ENCODE measurements at places on chromosomes 1 and 21.

GRCh38 chr21:46622226-46622625 is 13.2 kb upstream of the PRMT2 start:
- DNase-seq: no peak

DNA sequence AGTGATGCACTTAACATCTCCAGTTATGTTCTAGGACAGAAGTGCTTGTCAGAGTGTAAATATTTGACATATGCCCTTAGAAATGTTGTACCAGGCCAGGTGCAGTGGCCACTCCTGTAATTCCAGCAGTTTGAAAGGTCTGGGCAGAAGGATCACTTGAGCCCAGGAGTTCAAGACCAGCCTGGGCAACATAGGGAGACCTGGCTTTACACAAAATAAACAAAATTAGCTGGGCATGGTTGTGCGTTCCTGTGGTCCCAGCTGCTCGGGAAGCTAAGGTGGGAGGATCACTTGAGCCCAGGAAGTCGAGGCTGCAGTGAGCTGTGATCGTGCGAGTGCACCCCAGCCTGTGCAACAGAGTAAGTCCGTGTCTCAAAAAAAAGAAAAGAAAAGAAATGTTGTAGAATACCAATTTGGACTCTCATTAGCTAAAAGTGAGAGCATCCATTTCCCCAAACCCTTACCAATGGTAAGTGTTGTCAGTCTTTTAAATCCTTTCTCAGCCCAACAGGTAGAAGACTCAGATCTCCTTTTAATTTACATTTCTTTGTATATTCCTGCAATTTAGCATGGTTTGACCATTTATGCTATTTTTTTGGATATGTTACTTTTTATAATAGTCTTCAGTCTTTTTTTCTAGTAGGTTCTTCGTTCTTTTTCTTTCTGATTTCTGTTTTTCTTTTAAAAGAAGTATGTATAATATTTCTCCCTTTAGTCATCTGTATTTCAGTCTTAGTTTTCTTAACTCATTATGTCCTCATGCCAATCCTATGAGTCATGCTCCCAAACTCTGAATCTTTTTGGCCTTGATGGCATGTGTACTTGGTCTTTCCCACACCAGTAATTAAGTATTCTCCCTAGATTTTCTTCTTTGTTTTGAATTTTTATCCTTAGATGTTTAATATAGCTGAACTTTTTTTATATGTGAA is 74.4 kb downstream of the CAMTA1 start:
- DNase-seq: peak; percentile 88

DNA sequence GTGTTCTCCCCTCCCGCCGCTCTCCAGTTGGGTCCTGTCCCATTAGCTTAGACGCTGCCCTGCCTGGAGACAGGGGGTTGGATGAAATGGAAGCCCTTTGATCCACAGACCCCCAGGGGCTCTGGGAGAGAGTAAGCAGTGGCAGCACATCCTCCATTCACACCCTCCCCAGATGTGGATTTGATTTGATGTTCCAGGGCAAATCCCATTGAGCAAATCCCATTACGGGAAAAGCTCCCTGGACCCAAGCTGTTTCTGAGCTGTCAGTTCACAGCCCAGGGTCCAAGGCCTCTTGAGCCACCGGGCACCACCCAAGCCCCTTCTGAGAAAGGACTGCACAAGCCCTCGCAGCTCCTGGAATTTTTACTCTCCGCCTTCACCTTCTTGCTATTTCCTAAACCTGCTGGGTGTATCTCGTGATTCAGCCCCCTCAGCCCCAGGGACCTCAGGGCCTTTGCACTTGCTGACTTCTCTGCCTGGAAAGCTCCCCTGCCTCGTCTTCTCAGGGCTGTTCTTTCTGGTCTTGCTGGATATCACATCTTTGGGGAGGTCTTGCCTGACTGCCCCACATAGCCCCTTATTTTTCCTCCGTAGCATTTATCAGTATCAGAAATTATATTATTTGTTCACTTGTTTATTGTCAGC is 101.1 kb downstream of the PAX7 start:
- no peak for DNase-seq

- no peak for DNase-seq
Measured at GRCh38 chr1:159121526-159121925, 45.0 kb upstream of the AIM2 start.

- DNase-seq: no peak
Measured at GRCh38 chr1:108033550-108033951, 68.6 kb upstream of the VAV3 start.

GRCh38 chr1:167912294-167912693 is 1.6 kb downstream of the ADCY10 start:
- no peak for DNase-seq

GRCh38 chr1:117671781-117672501 is 66.1 kb downstream of the TENT5C start:
- DNase-seq: no peak

DNA sequence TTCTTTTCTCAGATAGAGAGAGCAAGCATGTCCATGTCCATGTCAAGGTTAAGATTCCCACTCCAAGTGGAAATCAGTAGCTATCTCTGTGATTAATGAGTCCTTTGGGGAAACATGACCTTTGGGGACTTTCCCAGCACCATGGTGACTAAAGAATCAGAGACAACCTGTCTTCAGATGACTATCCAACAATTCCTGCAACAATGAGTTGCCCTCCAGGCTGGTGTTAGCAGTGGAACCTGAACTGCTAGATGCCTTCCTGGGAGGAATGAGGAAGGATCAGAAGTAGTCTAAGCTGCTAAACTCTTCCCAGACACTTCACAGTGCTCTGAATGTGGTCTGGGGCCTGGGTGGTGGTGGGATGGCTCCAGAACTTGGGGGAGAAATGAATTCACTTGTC is 6.5 kb downstream of the S100A9 start:
- DNase-seq: no peak

DNA sequence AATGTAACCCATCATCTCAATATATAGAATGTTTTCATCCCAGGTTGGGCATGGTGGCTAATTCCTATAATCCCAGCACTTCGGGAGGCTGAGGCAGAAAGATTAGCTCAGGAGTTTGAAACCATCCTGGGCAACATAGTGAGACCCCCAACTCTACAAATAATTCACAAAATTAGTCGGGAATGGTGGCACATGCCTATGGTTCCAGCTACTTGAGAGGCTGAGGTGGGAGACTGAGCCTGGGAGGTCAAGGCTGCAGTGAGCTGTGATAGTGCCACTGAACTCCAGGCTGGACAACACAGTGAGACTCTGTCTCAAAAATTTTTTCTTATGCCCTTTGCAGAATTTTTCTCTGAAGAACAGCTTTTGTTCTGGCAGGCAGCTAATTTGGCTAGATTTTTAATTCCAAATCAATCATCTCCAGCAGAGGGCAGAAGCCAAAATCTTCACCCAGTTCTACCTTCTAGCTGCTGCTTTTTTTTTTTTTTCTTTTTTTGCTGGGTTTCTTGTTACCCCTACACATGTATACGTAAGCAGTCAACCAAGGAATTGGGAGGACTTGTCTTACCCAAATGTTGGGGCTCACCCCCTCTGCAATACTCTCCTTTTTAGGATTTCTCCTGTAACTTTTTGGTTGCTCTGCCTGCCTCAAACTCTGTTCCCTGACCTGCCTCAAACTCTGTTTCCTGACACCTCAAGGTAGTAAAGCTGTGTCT is 2.7 kb upstream of the RAD54L start:
- no peak for DNase-seq

- DNase-seq: no peak
Measured at GRCh38 chr1:232643251-232643650, 13.3 kb upstream of the SIPA1L2 start.

DNA sequence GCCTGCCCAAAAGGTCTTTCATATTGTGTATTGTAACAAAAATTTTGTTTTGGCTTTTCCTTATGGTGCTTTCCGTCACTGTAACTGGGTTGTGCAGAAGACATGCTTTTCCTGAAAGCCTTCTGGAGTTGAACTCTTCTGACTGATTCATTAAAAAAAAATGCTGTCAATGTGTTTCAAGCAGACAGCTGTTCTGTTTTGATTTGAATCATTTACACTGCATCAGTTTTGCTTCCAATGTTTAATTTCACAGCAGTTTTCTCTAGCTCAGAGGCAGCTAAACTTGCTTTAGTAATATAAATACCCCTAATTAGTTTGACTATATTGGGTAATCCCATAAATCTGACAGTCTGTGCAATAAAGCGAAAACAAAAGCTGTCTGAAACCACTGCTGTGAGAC is 7.9 kb downstream of the UTP11 start:
- DNase-seq: no peak

Measured in pulmonary artery endothelial cell (primary cell).